ENCODE measurements at places on chromosomes 4 and X.

DNA sequence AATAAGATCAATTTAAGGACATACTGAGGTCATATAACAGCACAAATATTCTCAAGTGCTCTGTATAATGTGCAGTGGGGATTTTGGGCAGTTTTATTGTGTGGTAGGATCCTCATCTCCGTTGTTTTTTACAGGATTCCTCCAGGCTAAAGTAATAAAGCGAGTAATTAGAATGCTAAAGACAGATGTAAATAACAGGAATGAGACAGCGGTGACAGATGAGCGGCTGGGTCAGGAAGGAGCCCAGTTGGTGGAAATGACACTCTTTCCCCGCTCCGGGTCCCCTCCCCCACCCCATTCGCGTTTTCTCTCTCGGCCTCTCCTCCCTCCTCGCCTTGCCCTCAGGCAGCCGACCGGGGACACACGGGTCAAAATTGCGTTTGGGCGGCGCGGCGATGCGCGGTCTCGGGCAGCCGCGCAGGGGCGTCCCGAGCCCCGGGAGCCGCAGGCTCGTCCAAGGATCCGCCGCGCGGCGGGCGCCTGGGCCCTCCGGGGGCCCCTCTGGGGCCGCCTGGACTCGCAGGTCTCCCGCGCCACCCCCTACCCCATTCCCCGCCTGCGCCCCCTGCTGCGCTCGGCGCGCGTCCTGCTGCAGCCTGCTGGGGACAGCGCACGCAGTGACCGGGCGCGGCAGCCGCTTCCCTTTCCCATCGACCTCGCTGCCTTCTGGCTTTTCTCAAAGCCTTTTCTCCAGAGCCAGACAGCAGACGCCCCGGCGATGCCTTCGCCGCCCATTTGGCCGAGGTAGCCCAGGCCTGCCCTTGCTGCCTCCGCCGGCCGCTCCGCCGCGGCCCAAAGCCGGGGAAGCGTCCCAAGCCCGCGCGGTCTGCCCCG is 16.2 kb downstream of the POU4F2 start:
- DNase-seq, result no peak

- DNase-seq, result no peak
These were observed 163.3 kb upstream of the RASGEF1B start for GRCh38 chr4:81634766-81635549.

DNA sequence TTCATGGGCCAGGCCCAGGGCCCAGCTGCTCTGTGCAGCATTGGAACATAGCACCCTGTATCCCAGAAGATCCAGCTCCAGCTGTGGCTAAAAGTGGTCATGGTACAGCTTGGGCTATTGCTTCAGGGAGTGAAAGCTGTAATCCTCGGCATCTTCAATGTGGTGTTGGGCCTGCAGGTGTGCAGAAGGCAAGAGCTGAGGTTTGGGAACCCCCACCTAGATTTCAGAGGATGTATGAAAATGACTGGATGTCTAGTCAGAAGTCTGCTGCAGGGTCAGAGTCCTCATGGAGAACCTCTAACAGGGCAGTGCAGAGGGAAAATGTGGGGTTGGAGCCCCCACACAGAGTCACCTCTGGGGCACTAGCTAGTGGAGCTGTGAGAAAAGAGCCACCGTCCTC is 341.7 kb downstream of the PPP3CA start:
- no peak for DNase-seq

GRCh38 chr4:21688596-21689265 is 259.8 kb downstream of the KCNIP4 start:
- no peak for DNase-seq

- DNase-seq, result no peak
These were observed 19.4 kb upstream of the RAB40A start for GRCh38 chrX:103538728-103539127.

DNA sequence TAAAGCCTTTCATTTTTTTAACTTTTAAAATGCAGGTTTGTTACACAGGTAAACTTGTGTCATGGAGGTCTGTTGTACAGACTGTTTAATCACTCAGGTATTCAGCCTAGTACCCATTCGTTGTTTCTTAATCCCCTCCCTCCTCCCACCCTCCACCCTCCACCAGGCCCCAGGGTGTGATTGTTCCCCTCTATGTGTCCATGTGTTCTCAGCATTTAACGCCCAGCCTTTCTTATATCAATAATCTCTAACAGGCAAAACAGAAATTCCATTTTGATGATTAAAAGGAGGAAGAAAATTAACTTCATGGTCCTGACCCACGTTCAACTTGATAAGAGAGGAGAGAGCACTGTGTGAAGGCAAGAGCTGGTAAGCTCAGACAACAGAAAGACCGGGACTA is 75.1 kb downstream of the TSPAN5 start:
- no peak for DNase-seq

DNA sequence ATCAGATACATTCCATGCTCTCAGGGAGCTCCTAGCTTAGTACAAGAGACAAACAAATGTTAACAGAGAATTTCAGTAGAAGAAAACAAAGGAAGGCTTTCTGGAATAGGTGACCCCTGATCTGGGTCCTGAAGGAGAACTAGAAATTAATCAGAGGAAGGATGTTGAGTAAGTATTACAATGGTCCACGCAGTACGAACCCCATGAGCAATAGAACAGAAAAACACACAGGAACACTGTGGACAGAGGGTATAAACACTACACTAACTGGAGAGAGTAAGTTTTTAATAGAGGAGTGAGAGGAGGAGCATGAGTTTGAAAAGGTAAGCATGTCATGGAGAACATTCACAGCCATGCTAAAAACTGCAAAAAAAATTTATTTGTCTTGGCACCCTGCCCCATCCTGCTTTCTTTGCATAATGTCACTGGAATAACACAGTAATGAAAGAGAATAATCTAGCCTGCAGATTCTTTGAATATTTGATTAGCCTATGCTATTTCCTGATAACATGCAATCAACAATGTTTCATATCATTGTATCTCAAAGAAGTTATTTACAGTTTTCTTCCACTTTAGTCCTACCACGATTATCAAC is 140.3 kb upstream of the ZXDB start:
- DNase-seq, result no peak

- DNase-seq, result no peak
These were observed 134.4 kb downstream of the SMIM20 start for GRCh38 chr4:26048378-26048882.

DNA sequence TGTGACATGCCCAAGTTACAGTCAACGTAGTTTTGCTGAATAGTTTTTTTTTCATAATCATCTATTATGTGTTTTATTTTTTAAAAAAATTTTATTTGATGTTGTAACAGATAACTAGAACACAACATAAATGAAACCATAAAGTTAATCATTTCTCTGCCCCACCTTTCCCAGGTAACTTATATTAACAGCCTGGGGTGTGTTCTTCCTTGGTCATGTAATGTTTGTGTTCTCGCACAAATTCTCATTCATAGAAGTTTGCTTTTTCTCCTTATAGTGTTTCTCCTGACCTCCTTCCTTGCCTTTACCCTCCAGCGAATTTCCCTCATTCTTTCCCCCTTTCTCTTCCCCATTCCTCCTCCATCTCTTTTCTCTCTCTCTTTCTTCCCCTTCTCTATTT is 214.8 kb downstream of the SOWAHB start:
- no peak for DNase-seq

- no peak for DNase-seq
These were observed 1.0 kb upstream of the IL13RA1 start for GRCh38 chrX:118726396-118726795.

- no peak for DNase-seq
These were observed 41.5 kb downstream of the EFNB1 start for GRCh38 chrX:68870357-68870756.

- no peak for DNase-seq
These were observed 6.9 kb downstream of the CETN2 start for GRCh38 chrX:152823657-152824056.

DNA sequence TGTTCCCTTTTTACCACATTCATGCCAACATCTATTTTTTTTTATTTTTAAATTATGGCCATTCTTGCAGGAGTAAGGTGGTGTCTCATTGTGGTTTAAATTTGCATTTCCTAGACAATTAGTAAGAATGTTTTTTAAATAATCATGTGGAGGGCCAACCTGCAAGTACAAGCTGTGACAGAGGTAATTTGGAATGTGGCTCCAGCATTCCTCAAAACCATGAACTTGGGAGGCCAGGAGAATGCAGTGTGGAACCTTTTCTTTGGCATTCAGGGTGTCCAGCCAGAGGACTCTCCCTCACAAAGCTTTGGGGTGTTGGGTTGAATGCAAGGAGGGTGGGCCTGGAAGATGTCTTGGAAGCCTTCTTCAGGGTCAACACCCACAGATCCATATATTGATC is 7.3 kb upstream of the TMEM185A start:
- DNase-seq, result no peak

- no peak for DNase-seq
These were observed 13.6 kb downstream of the STOX2 start for GRCh38 chr4:183918696-183919095.

GRCh38 chrX:70592091-70592490 is 147.5 kb downstream of the DLG3 start:
- no peak for DNase-seq

DNA sequence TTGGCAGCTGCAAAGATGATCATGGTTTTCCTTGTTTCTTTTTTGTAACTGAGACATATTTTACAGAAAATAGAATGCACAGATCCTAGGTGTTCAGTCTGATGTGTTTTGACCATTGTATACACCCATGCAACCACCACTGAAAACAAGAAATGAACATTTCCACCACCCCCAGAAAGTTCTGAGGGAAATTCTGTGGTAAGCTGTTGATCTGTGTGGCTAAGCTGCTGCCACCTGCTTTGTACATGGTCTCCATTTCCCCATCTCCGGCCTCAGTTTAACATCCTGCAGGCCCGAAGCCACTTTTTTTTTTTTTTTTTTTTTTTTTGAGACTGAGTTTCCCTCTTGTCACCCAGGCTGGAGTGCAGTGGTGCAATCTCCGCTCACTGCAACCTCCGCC is 65.3 kb downstream of the NYX start:
- DNase-seq, result no peak

DNA sequence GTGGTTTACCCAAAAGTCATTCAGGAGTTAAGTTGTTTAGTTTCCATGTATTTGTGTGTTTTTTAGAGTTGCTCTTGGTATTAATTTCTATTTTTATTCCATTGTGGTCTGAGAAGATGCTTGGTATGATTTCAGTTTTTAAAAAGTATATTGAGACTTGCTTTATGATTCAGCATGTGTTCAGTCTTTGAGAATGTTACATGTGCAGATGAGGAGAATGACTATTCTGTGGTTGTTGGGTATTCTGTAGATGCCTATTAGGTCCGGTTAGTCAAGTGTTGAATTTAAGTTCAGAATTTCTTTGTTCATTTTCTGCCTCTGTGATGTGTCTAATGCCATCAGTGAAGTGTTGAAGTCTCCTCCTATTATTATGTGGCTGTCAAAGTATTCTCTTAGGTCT is 249.4 kb downstream of the ARHGAP10 start:
- DNase-seq, result no peak

- DNase-seq, result no peak
These were observed 252.6 kb downstream of the RAPGEF2 start for GRCh38 chr4:159355466-159355865.

DNA sequence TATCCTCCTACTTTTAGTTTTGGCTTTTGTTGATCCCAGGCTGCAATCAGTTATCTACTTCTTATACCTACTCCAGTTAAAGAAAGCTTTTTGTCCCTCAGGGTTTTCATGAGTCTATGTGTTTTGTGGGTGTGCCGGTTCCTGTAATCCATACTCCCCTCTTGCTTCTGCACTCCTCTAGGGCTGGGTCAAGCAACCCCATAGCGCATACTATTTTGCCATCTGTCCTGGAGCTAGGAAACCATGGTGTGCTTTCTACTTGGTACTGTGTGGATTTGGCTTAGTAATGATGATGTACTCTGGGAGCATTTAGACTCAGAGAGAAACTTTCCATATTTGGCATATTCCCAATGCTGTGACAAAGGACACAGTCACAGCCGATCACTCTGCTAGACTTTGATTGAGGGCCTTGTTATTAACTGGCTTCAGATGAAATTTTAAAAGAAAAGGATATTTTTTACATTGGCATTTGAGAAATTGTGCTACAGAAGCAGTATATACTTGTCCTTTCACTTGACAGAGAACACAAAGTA is 86.1 kb upstream of the GRXCR1 start:
- no peak for DNase-seq

DNA sequence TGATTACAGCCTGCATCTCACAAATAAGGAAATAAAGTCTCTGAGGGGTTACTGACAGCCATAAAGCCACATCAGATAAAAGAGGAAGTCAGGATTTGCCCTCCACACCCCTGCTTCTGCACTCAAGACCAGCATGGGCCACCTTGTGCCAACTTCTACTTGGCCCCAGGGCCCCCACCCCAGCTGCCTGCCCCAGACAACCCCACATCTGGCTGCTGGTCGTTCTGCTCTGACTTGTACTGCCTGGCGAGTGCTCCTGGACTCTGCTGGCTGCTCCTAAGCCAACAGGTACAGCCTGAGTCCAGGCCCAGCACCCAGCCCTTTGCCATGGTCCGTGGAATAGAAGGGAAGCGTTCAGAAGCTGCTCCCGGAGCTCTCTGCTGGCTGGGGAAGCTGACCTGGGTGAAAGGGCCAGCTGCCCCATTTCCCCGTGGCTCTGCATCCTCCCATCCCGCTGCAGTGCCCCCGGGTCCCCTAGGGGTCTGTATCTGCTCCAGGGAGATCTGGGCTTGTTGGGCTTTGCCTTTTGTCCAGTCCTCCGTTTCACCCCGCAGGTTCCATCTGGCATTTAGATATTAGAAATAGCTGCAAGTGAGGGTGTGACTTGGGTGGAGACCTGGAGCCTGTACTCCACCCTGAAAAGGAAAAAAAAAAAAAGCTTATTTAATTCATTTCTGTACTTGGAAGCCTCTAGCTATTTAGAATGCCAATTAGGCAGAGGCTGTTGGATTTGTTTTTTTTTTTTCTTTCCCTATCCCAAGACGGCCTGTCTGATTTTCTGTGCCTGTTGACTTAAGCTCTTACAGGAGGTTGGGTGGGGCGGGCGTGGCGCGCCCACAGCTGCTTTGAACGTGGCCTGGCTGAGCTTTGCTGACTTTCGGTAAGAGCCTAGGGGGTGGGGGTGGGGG is 194.7 kb downstream of the PTTG2 start:
- DNase-seq, result no peak

- DNase-seq, result no peak
These were observed 14.3 kb upstream of the PDZD4 start for GRCh38 chrX:153844509-153845082.

DNA sequence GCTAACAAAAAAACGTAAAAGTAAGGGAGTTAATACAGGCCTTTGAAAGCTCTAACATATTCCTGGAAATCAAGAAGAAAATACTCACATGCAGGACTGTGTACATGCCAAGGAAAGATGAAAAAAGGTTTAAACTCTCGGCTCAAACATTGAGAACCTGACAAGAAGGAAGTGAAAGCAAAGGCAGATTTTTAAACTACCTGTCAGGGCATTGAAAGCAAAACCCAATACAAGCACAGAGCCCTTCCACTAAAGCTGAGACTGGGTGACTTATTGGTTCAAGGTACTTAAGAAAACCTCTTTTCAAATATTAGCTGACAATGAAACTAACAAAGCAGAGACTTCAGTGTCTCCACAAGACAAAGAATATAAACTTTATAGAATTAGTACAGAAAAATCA is 313.0 kb upstream of the GRID2 start:
- no peak for DNase-seq

Measured in SIG-M5 (cell line).